Omental fat pad (tissue), 4 donors: ENCODE measurements at places on chromosomes 13 and 19. TPM values are rescaled to one million over a fixed set of nuclear protein-coding genes. Genes with fewer than 3 reads are reported as not detected.

IGFL3 gene
- not detected for total RNA-seq

GRCh38 chr13:106049171-106049570, 486.3 kb downstream of the EFNB2 start:
- DNase-seq, result no peak

DNA sequence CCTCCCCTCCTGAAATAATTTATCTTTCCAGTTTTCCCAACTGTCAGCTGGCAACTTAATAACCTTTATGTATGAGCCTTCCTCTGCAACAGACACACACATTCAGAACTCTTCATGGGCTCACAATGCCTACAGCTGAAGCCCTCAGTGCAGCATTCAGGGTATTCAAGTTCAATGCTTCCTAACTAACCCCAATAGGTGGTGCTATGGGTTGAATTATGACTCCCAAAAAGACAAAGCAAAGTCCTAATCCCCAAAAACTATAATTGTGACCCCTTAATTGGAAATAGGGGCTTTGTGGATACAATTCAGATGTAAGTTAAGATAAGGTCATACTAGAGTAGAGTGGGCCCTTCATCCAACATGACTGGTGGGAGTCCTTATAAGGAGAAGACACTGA, 202.2 kb downstream of the SUCLA2 start:
- DNase-seq, result no peak

NUP58 gene
- total RNA-seq, result 35.8 TPM

SELENOV gene
- total RNA-seq, result not detected

- DNase-seq, result no peak
Observed at GRCh38 chr13:76965759-76966421, 17.6 kb downstream of the ACOD1 start.

- no peak for DNase-seq
Observed at GRCh38 chr13:78602561-78603239, 652 bp downstream of the POU4F1 start.

GRCh38 chr13:77898097-77898496, 20.5 kb downstream of the EDNRB start:
- DNase-seq, result no peak

HRC gene
- 13.1 TPM for total RNA-seq

DNA sequence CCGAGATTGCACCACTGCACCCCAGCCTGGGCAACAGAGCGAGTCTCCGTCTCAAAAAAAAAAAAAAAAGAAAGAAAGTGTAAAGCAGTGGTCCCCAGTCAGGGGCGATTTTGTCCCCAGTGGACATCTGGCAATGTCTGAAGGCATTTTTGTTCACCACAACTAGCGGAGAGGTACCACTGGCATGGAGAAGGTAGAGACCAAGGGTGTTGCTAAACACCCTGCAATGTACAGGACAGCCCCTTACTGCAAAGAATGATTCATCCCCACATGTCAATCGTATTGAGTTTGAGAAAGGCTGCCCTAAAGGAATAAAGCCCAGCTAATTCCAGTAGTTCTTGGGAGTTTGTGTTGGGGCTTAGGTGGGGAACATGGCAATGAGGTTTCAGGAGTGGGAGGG, 38.7 kb downstream of the CYP4F2 start:
- no peak for DNase-seq

PSG5 gene
- not detected for total RNA-seq

DNA sequence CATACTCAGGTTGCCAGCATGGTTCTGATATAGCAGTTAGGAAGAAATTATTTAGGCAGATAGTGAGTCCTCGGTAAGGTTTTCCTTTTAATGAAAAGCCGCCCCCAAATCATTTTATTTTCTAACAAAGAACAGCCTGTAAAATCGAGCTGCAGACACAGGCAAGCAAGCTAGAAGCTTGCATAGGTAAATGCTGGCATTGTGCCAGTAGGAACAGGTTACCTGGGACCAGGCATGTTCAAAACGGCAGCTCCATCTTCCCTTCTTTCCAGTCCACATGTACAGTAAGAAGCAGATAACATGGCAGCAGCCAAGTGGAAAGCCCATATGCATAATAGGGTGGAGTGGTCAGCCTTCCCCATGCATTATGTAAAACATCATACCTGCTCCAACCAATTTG, 71.1 kb downstream of the UGGT2 start:
- DNase-seq, result no peak

HCN2 gene
- total RNA-seq, result 0.56 TPM

ZNF177 gene
- total RNA-seq, result 1.8 TPM

GRCh38 chr13:33931397-33932311, 113.7 kb downstream of the RFC3 start:
- DNase-seq, result no peak

DNA sequence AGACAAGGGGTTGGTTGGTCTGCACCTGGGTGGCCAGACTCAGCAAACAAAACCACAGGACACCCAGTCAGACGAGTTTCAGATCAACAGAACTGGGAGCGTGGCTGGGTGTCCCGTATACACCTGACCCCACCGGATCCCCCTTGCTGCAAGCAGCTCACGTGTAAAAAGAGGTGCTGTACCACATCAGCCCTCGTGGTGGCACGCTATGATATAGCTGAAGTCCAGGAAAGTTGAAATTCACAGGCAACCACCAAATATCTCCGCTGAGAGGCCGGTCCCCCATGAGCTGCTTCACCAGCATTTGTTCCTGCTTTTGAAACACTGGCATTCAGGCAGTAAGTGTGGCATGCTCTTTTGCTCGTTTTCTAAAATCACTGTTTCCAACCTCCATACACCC, 92.3 kb downstream of the TUBA3C start:
- no peak for DNase-seq

SIGLEC12 gene
- total RNA-seq, result not detected

GRCh38 chr19:55473225-55474012, 3.0 kb upstream of the ZNF628 start:
- no peak for DNase-seq

DNA sequence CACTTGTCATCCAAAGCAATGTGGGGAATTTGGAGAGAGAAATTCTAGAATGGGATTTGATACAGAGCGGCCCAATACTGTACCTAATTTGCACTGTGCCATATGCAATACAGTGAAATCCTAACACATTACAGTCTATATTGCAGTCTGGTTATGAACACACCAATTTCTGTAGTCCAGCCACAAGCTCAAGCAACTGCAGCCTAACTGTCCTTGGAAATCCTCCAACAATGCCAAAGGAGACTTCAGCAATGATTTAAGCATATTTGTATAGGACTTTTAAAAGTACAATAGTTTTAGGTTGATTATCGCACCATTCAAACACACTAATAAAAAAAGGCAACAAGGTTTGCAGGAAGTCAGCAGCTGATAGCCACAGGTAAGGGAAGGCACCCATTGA, 17.3 kb downstream of the DIAPH3 start:
- no peak for DNase-seq

GRCh38 chr19:35828692-35829301, 16.2 kb upstream of the PRODH2 start:
- peak; percentile 41 for DNase-seq

OR7A5 gene
- total RNA-seq, result not detected

DNA sequence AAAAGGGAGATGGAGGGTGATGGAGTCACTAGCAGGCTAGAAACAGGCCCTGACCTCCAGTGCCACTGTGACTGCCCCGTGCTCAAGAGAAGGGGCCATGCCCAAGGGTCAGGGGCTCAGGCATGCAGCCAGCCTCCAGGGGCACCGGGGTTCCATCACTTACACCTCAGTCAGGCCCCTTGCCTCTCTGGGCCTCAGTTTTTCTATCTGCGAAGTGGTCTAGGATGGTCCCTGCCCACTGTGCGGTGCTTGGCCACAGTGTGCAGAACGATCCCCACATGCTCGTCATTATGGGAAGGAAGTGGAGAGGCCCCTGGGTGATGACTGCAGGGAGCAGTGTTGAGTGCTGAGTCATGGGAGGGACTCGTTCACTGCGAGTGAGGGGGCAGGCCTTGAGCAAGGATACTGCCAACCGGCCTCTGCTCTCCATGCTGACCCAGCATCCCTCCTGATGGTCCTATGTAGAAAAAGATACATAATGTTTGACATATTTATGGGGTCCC, 23.1 kb downstream of the TMED1 start:
- DNase-seq, result no peak

DNA sequence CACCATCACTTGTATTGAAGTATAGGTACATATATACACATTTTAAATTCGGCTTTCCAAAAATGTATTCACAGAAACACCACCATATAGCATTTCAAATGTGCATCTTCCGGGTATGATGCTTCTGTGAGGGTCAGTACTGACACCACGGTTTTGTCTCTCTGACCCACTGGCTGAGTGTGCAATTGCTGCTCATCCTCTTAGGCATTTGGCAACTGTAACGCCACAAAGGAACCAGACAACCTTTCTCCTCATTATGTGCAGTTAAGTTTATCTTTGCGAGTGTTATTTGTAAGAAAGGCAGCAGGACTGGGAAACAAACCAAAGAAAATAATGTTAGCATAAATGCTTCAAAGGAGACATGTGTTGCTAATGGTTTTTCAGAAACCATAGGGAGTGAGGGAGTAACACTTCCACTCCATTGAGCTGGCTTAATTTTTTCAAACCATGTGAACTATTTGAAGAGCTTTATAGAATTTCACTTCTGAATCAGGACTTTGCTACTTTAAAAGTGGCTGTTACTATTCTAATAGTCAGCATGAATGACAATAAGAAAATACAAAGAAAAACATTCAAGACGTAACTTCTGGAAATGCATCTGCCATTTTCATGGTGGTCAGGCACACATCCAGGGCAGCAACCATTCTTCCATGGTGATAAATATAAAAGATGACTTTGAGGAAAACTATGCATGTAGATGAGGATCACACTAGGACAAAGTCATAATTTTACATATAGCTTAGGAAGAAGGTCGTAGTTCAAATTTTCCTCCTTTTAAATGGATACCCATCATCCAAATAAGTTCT, 423.3 kb downstream of the MZT1 start:
- DNase-seq, result no peak

DENND1C gene
- total RNA-seq, result 2.8 TPM

TRPM4 gene
- total RNA-seq, result 9.4 TPM

EFNB2 gene
- total RNA-seq, result 27.5 TPM

DNA sequence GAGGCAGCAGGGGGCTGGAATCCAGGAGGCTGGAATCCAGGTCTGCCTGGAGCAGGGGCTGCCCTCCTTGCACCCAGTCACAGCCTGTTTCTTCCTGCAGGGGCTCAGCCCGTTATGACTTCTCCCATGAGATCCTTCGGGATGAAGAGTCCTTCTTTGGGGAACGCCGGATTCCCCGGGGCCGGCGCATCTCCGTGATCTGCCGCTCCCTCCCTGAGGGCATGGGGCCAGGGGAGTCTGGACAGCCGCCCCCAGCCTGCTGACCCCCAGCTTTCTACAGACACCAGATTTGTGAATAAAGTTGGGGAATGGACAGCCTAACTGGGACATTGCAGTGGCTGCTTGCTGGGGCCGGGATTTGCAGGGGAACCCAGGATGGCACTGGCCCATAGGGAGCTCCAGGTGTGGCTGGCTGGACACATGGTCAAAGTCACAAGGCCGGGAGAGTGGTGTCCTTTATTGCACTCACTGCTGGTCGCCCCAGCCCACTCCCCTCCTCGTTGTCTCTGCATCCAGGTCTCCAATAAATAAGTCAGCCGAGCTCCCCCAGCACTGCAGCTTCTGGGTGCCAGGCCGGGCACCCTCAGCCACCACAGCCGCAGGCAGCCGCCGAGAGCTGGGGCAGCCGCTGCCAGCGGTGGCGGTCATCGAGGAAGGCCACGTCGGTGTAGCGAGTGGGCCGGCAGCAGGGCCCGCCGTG, 872 bp downstream of the PSPN start:
- DNase-seq, result no peak

WDR62 gene
- total RNA-seq, result 0.72 TPM

- no peak for DNase-seq
Observed at GRCh38 chr13:110684388-110685056, 21.4 kb downstream of the CARS2 start.

DNA sequence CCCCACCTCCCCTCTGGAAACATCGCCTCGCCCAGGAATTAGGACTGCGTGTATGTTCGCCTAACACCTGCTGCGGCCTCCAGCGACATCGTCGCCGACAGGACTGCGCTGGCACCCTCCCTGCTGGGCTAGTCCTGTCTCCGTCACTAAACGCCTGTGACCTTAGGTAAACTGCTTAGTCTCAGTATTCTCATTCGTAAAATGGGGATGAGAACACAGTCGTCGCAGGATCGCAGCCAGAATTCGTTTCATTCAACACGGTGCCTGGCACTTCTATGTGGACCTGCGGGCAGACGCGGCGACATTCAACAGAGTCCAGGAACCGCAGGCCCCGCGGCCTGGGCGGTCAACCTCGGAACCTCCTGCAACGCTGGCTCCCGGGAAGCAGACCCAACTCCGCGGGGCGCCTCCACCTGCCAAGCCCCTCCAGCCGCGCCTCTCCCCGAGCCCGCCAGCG, 485 bp downstream of the CRYL1 start:
- no peak for DNase-seq

ZNF709 gene
- 2.2 TPM for total RNA-seq

DNA sequence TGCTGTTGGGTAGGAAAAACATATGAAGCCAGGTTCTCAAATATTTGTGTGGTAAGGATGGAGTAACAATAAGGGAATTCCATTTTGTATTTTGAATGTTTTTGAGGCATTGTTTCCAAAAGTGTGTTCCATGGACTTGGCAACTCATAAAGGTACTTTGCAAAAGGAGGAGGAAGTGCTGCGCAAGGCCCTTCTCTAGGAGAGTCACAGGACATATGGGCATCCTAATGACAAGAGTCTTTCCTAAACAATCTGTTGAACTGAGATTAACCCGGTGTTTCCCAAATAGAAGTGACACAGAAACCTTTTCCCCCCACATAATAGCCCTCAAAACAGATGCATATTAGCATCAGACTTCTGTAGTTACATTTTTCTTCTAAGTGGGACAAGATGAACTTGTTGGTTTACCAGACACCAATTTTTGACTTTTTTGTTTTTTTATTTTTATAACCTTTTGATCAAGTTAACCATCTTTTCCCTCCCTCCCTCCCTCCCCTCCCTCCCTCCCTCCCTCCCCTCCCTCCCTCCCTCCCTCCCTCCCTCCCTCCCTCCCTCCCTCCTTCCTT, 209.3 kb downstream of the PCCA start:
- no peak for DNase-seq

MUC16 gene
- total RNA-seq, result 126 TPM

DNA sequence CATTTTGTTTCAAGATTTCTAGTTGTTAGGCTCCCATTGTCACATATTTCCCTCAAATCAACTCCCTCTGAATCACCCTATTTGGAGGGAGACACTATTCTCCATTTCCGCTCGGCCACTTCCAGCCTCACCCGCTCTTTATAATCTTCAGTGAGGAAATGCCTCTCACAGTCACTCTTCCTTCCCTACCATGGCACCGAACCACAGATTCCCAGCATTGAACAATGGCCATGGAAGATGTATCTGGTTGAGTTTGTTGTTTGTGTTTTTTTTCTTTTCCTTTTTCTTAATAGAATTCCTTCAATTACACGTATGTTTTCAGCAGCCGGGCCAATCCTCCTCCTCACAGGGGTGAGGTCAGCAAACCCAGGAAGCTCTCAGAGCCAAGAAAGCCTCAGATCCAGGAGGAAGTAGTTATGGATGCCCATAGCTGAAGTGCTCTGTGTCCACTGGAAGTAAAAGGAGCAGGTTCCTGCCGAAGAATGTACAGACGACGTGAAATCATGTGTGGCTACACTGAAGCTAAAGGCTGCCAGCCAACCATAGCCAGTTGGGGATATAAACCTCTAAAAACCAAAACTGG, 472.1 kb downstream of the FOXO1 start:
- DNase-seq, result no peak

KLHL1 gene
- total RNA-seq, result not detected

GRCh38 chr19:33813391-33814101, 16.9 kb downstream of the KCTD15 start:
- no peak for DNase-seq

GRCh38 chr13:30453727-30454126, 12.0 kb downstream of the HMGB1 start:
- DNase-seq, result no peak
